Lower lobe of right lung (tissue), 2 donors: ENCODE measurements at places on chromosomes 2 and 18.

DNA sequence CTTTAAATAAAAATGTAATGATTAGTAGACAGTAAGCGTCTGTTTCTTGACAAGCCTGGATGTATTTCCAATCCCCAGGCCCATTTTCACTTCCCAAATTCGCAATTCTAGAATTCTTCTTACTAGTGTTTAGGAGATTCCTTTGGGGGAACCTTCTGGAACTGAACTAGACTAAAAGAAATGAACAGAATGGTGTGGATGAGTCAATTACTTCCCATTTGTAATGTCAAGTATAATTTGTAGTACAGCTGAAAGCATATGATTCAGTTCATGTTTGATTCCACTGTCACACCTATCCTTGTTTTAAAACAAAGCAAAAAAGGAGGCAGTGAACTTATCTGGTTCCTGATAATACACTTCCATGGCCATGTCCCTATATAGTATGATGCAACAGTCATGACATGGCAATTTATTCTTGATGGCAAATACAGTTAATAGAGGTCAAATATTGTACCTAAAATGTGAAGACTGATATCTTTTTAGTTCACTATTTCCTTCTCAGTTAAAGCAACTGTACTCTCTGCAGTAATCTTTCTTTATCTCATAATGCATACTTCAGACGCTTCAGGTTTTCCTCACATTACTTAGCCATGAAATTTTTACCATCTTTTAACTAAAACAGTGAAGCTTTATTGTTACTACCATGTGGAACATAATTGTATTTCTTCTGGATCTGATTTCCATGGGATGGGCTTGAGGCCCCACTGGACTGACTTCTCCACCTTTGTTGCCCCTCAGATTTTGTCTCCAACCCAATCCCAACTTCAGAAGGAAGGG is 2.0 kb downstream of the IDH1 start:
- peaks cover 52% of the 10 kb centered on the region for H3K36me3 ChIP-seq
- no peak for DNase-seq

DNA sequence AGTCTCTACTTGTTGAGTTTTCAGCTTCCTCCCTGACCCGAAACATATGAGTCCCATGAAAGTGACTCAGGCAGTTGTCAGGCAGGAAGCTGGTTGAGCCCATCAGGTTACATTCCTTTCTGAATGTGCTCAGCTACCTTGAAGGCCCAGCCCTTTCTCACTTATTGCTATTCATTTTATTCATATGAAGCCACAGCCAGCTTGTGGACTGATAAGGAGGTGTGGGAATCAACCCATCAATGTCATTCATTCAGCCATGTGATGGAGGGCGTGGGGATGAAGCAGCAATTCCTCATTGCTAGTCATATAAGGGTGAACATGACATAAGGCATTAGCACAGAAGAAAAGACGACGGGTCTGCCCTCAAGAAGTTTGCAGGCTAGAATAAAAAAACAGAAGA is 5.3 kb upstream of the VPS4B start:
- no peak for DNase-seq
- no peaks in the 10 kb centered on the region for H3K4me1 ChIP-seq
- H3K27me3 ChIP-seq, result no peaks in the 10 kb centered on the region
- no peak overlapping the region for H3K27ac ChIP-seq
- no peaks in the 10 kb centered on the region for H3K36me3 ChIP-seq

DNA sequence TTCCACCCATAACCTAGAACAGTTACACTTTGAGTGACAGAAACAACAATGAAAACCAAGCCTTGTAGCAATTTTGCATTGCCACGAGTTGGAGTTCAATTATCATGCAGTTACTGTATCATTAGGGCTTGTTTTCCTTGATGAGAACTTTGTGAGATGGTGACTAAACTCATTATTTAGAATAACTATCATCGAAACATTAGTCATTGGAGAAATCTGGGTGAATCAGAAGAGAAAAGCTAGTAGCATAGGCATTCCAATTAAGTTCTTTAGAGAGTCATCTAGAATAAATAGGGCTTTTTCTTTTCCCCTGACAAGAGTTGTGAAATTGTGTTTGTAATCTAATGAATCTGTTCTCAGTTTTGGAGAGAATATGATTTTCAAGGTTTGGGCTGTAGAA is 122.8 kb upstream of the DOCK10 start:
- H3K27ac ChIP-seq, result no peak overlapping the region
- H3K4me1 ChIP-seq, result no peaks in the 10 kb centered on the region
- no peaks in the 10 kb centered on the region for H3K36me3 ChIP-seq
- no peak for DNase-seq

GRCh38 chr2:73705091-73705490 is 32.1 kb downstream of the TPRKB start:
- H3K27me3 ChIP-seq, result no peaks in the 10 kb centered on the region
- peaks cover 21% of the 10 kb centered on the region for H3K4me1 ChIP-seq
- no peak overlapping the region for H3K27ac ChIP-seq
- H3K36me3 ChIP-seq, result no peaks in the 10 kb centered on the region

DNA sequence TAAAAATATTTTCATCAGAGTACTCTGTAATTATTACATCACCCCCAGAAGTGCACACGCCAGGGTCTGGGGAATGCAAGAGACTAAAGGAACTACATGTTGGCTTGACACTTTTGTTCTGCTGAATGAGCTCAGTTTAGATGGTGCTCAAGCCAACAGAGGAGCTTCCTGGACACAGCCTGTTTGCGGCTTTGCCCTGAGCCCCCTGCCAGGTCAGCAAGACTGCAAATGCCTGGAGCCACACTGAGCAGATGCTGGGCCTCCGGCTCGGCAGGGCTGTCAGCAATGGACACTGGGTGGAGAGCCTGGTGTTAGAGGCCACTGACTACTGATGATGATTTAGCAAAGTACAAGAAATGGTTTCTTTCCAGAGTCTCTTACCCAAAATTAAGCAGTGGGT is 31.9 kb downstream of the PTPN18 start:
- peaks cover 32% of the 10 kb centered on the region for H3K4me1 ChIP-seq
- no peaks in the 10 kb centered on the region for H3K27me3 ChIP-seq
- H3K4me3 ChIP-seq, result no peak overlapping the region
- no peak overlapping the region for H3K27ac ChIP-seq

DNA sequence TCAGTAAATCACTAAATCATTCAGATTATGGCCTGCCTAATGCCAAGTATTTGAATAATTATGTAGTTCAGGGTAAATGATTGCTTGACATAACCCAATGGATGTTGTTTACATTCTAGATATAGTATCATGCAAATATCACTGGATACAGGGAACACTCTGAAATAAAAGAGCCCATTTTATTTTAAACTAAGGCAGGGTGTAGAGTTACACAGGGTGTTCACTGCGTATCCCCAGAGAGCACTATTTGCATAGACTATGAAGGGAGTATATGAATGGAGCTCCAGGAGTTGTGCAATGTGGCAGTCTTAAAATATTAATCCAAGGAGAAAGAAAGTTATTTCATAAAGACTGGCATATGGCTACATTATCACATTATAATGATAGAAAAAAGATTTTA is 701.1 kb upstream of the KLHL29 start:
- no peak overlapping the region for H3K27ac ChIP-seq
- no peaks in the 10 kb centered on the region for H3K4me1 ChIP-seq
- DNase-seq, result no peak
- H3K36me3 ChIP-seq, result no peaks in the 10 kb centered on the region
- no peak overlapping the region for H3K4me3 ChIP-seq
- no peaks in the 10 kb centered on the region for H3K27me3 ChIP-seq

DNA sequence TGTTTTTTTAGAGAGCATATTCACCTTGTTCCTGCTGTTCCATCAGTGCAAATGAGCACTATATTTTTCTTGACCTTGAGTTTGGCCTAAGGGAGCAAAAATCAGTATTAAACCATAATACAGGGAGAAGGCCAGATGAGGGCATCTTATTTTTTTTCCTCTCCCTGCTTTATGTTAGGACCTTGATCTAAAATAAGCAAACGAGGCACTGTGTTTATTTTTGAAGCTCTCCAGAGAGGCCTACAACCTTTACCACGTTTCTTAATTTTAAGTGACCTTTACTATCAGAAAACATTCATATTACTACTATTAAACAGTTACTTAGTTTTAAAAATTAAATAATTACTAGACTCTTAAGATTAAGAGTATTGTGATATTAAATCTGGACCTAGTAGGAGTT is 100.8 kb downstream of the TANC1 start:
- peaks cover 19% of the 10 kb centered on the region for H3K4me1 ChIP-seq
- no peak overlapping the region for H3K27ac ChIP-seq
- DNase-seq, result no peak
- no peak overlapping the region for H3K4me3 ChIP-seq
- H3K27me3 ChIP-seq, result no peaks in the 10 kb centered on the region
- peaks cover 3% of the 10 kb centered on the region for H3K36me3 ChIP-seq

DNA sequence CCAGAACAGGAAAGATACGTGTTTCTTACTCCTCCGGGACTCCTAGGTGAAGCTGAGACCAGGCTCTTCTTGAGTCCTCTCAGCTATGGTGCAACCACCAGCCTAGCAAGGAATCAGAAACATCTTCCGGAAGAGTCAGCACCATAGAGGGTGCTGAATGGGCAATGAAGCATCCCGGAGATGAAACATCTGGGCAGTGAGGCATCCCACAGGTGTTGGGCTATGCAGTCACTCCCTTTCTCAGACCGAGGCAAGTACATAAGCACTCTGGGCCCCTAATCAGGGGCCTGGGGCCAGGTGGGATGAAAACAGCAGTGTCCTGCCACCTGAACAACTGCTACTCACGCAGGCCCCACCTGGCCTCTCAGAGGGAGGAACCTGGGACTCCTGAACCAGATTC is 1.4 kb upstream of the CAPN10 start:
- peak overlapping the region; percentile 96 for H3K4me3 ChIP-seq
- H3K27me3 ChIP-seq, result no peaks in the 10 kb centered on the region
- peak overlapping the region; percentile 7 for H3K27ac ChIP-seq
- peak; percentile 28 for DNase-seq
- H3K36me3 ChIP-seq, result peaks cover 10% of the 10 kb centered on the region

DNA sequence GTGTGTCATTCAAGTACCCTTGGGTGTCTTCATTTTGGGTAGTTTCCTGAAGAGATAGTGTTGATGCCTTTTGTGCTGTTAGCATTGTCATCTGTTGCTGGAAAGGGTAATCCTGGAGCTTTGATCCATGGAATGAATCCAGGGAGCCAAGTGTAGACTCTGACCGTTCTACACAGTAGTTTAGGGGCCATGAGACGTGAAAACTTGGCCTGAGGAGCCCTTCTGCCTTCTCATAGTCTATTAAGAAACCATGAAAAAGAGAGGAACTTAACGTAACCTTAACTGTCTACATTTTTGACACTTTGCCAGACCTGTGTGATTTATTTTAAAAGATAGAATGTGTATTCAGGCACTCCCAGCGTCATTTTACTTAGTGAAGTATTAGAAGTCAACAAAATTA is 194.0 kb downstream of the BABAM2 start:
- H3K4me3 ChIP-seq, result no peak overlapping the region
- no peak overlapping the region for H3K27ac ChIP-seq
- no peak for DNase-seq
- H3K27me3 ChIP-seq, result no peaks in the 10 kb centered on the region

- H3K4me3 ChIP-seq, result no peak overlapping the region
- H3K27ac ChIP-seq, result no peak overlapping the region
- no peaks in the 10 kb centered on the region for H3K36me3 ChIP-seq
- H3K27me3 ChIP-seq, result no peaks in the 10 kb centered on the region
These were observed 109.9 kb downstream of the PDE1A start for GRCh38 chr2:182316950-182317349.

DNA sequence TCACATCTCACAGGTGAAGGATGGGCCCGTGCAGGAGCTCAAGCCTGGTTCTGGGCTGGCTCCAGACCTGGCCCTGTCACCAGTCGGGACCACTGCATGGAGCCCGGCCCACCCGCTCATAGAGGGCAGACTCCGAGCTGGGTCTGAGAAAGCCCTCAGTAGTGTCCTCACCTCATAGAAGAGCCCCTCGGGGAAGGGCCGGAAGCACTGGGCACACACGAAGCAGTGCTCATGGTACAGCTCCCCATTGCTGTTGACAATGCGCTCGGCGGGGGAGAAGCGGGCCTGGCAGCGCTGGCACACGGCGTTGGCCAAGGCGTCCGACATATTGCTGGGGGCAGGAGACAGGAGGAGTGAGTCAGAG is 11.3 kb downstream of the GPR17 start:
- DNase-seq, result peak; percentile 41
- no peak overlapping the region for H3K4me3 ChIP-seq
- peaks cover 73% of the 10 kb centered on the region for H3K4me1 ChIP-seq
- no peaks in the 10 kb centered on the region for H3K27me3 ChIP-seq
- H3K27ac ChIP-seq, result peak overlapping the region; percentile 51

GRCh38 chr2:12861344-12861930 is 144.7 kb downstream of the TRIB2 start:
- peak overlapping the region; percentile 40 for H3K27ac ChIP-seq
- H3K36me3 ChIP-seq, result no peaks in the 10 kb centered on the region
- peaks cover 19% of the 10 kb centered on the region for H3K4me1 ChIP-seq
- DNase-seq, result no peak
- H3K27me3 ChIP-seq, result no peaks in the 10 kb centered on the region
- H3K4me3 ChIP-seq, result no peak overlapping the region
